ENCODE measurements at places on chromosomes 1 and 21.

- no peak for ATAC-seq
Measured at GRCh38 chr1:161801955-161802354, 35.8 kb downstream of the ATF6 start.

- ATAC-seq, result no peak
Measured at GRCh38 chr1:180255536-180256340, 25.7 kb downstream of the LHX4 start.

DNA sequence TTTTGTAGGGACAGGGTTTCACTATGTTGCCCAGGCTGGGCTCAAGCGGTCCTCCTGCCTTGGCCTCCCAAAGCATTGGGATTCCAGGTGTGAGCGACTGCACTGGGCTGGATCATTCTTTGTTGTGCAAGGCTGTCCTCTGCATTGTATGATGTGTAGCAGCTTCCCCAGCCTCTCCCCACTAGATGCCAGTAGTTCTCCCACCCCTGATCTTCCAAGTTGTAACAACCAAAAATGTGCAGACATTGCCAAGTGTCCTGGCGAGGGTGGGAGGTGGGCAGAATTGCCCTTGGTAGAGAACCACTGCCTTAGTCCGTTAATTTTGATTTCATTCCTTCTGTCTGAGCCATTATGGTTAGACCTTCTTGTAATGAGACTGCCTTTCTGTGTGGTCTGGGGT lies 7.2 kb downstream of the GALNT2 start:
- ATAC-seq, result no peak

DNA sequence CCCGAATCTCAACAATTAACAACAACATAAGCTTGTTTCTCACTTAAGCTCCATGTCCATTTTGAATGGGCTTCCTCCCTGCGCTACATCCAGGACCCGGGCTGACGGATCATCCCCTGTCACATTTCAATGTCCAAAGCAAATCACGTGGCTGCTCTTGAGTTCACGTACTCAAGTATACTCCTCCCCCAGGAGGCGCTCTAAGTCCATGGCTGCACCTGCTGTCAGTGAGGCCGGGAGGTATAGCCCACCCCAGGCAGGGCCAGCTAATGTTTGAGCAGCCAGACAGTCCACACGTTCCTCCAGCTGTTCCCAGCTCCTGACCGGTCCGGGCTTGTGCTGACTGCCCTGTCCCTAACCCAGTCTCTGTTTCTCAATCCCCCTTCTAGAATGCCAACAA lies 220.8 kb downstream of the SLC35F3 start:
- ATAC-seq, result peak; percentile 31

DNA sequence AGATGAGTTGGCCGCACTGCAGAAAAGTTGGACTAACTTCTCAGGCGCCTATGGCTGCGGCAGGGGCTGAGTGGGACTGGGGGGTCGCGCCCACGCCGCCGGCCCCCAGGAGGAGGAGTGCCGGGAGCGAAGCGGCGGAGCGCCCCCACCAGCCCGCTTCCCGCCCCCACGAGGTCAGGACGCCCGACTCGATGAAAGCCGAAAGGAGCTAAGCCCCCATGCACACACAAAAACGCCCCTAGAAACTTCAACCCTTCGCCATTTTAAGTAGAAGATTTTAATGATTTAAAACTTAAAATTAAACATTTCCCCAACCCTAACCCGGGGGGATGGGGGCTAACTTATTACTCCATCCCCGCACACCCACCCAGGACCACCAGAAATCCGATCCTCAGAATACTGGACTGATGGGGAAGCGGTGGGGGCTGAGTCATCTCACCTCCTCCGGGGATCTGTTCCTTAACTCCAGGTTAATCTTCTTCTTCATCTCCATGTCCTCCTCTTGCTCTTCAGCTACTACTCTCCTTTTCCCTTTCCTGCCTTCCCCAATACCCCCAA lies 539 bp downstream of the ANP32E start:
- peak; percentile 4 for ATAC-seq

DNA sequence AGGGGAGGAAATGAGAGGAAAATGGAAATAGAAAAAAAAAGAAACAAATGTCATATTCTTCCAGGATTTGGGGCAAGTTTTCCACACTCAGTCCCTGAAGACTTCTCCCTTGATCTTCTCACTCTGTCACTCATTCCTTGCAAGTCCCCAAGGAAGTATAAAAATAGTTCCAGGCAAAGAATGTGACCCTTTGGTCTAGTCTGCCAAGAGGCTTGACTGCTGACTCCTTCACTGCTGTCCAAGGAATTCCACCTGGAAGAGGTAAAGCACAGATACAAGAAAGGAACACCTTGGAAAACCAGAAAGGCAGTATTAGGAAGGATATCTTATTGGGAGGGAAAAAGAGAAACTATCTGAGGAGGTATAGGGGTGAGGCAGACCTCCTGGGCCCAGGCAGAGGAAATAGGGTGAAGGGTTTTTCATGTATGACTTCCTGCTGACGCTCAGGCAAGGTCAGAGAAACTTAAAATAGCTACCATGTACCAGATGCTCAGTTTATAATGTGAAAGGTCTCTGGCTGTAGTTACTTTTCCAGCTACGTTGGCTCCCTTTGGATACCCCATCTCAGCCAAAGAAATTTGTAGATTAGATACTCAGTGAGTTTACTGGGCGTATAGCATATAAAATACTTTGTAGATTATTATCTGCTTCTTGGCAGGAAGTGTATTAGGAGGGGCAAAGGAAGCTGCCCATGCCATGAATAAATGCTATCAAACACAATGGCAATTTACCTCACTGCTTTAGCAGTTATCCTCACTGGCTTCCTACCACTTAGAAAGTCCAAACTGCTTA lies 2.0 kb upstream of the GJA5 start:
- peak; percentile 49 for ATAC-seq

- ATAC-seq, result no peak
Measured at GRCh38 chr1:206776229-206776628, 3.9 kb upstream of the IL10 start.

DNA sequence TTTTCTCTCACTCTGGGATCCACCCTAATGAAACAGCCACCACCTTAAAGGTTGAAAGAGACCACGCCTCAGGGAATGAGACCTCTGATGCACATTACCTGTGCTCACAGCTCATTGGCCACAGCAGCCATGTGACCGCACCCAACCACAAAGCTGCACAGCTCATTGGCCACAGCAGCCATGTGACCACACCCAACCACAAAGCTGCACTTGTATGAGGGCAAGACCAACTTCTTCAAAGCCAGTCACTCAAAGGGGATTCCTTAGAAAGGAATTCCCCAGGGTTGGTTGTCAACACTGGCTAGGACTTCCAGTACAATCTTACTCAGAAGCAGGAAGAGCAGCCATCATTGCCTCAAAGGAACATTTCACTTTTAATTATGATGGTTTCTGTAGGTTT lies 43.6 kb upstream of the PDE9A start:
- ATAC-seq, result peak; percentile 92

DNA sequence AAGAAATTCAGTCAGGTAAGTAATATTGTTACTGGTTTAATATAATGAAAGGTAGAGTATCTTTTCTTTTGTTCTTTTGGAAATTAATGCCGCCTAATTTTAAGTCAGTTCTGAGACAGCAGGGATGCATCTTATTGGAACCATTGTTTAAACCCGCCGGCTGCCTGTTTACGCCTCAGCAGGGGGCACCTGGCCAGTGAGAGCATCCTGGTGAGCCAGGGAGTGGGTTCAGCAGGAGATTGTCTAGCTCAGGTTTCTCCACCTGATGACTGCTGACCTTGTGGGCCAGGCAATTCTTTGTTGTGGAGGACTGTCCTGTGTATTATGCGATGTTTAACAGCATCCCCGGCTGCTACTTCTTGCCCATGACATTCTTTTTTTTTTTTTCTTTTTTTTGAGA lies 30.2 kb downstream of the CHAF1B start:
- no peak for ATAC-seq

- ATAC-seq, result peak; percentile 56
Measured at GRCh38 chr1:148353461-148354283, 129.4 kb downstream of the PPIAL4G start.

- no peak for ATAC-seq
Measured at GRCh38 chr21:36263797-36264196, 56.2 kb upstream of the MORC3 start.

DNA sequence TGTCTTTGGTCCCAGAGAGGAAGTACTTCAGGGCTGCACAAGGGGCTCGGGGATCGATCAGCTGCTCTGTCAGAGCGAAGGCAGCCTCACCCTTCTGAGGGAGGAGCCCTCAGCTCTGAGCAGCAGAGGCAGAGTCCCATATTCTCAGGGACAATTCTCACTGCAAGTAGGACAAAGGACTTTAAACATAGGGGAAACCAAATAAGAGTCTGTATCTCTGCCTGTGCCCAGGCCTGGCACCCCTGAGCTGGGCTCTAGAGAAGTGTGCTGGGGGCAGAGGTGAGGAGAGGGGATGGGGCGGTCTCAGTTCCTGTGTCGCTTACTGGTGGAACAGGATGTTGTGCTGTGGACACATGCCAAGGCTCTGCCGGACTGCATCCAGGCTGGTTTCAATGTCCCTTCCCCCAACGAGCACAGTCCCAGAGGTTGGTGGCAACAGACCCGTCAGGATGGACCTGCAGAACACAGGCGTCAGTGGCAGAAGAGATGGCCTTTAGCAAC lies 76.6 kb downstream of the ABCA4 start:
- ATAC-seq, result no peak
